Stimulated activated CD8-positive, alpha-beta memory T cell treated with anti-CD3 and anti-CD28 coated beads, Interleukin-15, amount 100 ng/mL, for 24 hours (primary cell): ENCODE measurements at places on chromosomes 11 and 22.

DNA sequence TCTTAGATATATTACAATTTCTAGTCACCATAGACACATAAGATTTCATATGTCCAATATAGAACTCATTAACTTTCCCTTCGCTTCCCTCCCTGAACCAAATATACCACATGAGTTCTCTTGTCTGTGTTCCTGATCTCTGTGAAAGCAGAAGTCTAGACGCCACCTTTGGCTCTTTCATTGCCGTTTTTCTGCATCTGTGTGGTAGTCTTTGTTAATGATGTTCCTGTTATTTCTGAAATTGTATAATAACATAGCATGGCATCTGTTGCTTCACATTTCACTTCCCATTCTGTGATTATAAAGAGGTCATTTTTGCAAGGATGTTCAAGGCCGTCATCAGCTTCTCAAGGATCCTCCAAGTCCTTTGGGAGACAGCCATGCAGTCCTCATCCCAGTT is 58.5 kb downstream of the NCAM1 start:
- DNase-seq = no peak

DNA sequence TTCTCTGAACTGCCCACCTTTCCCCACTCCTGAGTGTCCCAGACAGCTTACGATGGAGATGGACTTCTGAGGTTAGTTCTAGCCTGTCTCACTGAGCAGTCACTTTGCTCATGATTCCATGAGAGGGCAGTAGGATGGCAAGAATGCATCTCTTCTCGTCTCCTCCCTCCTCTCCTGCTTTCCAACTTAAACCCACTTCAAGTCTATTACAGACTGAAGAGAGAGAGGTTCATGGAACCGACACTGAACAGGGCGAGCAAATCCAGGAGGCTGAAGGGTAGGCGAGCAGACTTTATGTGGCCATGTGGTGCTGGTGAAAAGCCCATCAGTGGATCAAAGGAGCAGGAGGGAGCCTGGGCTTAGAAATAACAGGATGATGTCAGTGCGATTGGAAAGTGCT is 38.6 kb downstream of the CEP164 start:
- no peak for DNase-seq

GRCh38 chr11:116452461-116452860 is 320.3 kb downstream of the BUD13 start:
- no peak for DNase-seq

- no peak for DNase-seq
Measured at GRCh38 chr22:17065433-17065832, 19.4 kb upstream of the IL17RA start.

DNA sequence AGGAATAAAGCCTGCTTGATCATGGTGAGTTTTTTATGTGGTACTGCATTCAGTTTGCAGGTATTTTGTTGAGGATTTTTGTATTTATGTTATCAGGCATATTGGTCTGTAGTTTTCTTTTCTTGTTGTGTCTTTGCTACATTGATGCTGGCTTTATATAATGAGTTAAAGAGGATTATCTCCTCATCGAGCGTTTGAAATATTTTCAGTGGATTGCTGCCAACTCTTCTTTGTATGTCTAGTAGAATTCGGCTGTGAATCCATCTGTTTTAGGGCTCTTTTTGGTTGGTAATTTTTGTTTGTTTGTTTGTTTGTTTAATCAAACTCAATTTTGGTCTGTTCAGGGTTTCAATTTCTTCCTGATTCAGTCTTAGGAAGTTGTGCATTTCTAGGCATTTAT is 758.4 kb downstream of the KCNA4 start:
- no peak for DNase-seq
